ENCODE measurements at places on chromosomes 12 and 14.

GRCh38 chr12:15205341-15206010, 15.7 kb downstream of the RERG start:
- DNase-seq = no peak

- DNase-seq = no peak
These were observed 23.2 kb downstream of the RAP1B start for GRCh38 chr12:68633614-68634558.

DNA sequence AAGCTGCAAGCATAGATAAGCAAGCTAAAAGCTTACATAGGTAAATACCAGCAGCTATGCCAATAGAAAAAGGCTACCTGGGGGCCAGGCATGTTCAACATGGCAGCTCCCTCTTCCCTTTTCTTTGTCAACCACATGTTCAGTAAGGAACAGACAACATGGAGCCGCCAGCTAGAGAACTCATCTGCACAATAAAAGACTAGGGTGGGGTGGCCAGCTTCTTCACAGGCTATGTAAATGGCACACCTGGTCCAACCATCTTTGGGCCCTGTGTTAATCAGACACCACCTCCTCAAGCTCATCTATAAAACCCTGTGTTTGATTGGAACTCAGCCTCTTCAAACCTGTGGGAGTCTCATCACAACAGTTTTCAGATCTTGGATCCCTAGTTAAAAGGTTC, 129.7 kb upstream of the TMPO start:
- DNase-seq = no peak

GRCh38 chr14:73802431-73803188, 49.0 kb upstream of the PTGR2 start:
- no peak for DNase-seq

- DNase-seq = no peak
These were observed 209.4 kb downstream of the NAV3 start for GRCh38 chr12:78040111-78040510.

DNA sequence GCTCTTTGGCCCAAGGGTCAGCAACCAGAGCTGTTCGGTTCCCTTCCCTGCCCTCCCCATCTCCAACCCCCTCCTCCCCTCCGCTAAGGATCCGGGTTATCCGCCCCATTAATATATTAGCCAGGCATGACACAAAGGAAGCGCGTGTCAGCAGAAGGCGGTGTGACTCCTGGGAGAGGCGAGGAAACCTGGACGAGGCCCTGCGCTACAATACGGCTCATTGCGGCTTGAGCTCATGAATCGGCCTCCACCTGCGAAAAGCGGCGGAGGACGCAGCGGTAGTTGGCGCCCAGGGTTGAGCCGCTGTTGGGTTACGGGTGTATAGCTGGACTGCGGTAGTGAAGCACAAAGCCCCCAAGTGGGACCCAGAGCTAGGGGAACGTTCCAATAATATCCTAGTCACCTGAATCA, 9.9 kb downstream of the FOXA1 start:
- DNase-seq = peak; percentile 64

- no peak for DNase-seq
These were observed 133.6 kb downstream of the PDE3A start for GRCh38 chr12:20501958-20502357.

DNA sequence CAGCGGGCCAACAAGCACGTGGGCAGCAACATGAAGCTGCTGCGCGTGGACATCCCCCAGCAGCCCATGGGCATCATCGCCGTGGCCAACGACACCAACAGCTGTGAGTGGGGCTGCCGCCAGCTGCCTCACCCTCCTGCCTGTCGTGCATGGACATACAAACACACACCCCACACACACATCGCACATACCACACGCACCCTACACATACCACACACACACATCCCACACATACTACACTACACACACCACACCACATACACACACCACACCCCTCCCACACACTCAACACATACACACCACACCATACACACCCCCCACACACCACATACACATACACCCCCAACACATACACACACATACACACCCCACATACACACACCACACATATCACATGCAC, 25.2 kb upstream of the NXPH4 start:
- no peak for DNase-seq

DNA sequence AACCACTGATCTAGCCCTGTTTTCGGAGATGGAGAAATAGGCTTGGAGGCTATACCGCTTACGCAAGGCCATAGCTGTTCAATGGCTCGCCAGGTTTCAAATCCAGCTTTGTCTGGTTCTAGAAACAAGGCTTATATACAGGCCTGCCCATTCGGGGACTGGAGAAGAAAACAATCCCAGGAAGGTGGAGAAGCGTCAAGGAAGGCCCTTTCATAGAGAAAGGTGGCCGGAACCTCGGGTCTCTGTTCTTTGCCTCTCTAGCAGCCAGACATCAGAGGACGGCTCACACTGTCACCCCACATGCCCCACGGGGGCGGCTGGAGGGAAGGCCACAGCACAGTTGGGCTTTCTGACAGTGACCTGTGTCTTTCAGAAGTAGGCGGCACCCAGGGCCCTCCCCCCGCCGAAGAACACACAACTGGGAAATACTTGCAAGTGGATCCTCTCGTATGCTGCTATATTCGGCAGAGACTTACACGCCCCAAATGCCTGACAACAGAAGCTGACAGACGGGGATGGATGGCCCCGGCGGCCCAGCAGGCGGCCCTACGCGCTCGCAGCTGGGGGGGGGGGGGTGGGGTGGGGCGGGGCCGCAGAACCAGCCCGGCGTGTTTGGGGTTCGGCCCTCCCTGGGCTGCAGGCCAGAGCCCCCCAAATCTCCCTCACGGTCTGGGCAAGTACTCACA, 4.5 kb upstream of the SETD1B start:
- DNase-seq = no peak

DNA sequence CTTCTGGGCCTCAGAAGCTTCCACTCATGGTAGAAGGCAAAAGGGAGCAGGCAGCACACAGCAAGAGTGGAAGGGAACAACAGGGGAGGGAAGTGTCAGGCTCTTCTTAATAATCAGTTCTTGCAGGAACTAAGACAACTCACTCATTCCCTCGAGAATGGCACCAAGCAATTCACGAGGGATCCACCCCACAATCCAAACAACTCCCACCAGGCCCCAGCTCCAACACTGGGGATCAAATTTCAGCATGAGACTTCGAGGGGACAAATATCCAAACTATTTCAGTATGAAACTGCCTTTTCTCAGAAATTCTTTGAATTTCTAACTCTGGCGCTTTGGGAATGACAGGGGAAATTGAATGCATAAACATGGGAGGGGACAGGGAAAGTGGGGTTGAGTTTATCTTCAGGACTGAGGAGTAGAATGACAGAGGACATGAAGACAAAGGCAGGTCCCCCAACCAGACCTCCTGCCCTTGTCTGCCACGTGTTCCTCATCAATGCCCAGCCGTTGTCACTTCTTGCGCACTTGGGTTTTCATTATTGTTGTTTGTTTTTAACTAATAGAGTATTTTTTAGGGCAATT, 24.6 kb upstream of the APOF start:
- DNase-seq = no peak

GRCh38 chr12:12563290-12563928, 746 bp upstream of the DUSP16 start:
- DNase-seq = no peak

DNA sequence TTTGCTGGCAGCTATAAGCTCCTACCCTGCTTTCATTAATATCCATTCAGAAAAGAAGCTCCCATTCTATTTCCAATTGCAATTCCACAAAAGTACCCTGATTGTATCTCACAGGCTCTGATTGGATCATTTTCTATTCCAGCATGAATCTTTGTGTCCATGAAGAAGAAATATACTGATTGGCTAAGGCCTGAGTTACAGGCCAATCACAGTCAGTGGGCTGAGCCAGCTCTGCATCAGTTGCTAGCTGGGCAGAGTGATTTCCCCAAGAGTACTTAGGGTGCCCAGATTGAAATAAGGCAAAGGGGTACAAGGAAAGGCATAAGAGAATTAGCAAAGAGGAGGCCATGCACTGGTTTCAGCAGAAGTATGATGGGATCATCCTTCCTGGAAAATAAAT, 14.4 kb downstream of the ART4 start:
- DNase-seq = no peak

- no peak for DNase-seq
These were observed 49.1 kb upstream of the RGS6 start for GRCh38 chr14:71883094-71883493.

DNA sequence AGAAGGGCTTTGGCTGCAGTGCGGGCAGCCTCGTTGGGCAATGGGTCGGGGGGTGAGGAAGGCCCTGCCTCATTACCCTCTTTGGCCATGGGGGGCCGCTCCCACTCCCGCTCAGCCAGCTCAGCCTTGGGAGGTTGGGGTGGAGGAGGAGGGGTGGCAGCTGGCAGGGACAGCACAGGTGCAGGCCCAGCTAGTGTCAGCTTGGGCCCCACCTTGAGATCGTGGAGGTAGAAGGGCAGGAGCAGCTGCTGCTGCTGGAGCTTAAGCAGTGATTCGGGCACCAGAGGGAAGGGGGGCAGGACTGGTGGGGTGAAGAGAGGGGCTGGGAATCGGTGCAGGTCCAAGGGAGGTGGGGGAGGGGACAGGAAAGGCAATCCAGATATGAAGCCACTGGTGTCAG, 26.0 kb downstream of the ZFHX2 start:
- no peak for DNase-seq

GRCh38 chr14:96287856-96288255, 31.8 kb downstream of the BDKRB1 start:
- no peak for DNase-seq

DNA sequence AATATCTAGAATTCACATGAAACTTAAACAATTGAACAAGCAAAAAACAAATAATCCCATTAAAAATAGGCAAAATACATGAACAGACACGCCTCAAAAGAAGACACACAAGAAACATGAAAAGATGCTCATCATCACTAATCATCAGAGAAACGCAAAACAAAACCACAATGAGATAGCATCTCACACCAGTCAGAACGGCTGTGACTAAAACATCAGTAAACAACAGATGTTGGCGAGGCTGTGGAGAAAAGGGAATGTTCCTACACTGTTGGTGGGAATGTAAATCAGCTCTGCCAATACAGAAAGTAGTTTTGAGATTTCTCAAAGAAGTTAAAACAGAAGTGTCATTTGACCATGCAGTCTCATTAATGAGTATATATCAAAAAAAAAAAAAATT, 121.3 kb downstream of the PTPRO start:
- no peak for DNase-seq

DNA sequence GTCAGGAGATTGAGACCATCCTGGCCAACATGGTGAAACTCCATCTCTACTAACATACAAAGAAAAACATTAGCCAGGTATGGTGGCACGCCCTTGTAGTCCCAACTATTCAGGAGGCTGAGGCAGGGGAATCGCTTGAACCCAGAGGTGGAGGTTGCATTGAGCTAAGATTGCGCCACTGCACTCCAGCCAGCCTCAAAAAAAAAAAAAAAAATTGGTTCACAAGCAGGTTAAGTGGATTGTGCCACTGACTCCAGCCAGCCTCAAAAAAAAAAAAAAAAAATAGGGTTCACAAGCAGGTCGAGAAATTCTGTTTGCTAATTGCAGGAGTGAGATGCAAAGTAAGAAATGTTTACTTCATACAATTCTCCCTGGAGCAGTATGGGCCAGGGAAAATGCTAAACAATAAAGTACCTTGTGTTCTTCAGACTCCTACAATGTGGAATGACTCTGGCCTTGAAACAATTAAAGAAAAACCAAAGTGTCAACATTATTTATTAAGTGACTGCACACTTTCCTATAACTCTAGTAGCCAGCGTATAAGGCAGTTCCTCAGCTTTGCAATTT, 6.1 kb downstream of the EDDM3B start:
- no peak for DNase-seq

DNA sequence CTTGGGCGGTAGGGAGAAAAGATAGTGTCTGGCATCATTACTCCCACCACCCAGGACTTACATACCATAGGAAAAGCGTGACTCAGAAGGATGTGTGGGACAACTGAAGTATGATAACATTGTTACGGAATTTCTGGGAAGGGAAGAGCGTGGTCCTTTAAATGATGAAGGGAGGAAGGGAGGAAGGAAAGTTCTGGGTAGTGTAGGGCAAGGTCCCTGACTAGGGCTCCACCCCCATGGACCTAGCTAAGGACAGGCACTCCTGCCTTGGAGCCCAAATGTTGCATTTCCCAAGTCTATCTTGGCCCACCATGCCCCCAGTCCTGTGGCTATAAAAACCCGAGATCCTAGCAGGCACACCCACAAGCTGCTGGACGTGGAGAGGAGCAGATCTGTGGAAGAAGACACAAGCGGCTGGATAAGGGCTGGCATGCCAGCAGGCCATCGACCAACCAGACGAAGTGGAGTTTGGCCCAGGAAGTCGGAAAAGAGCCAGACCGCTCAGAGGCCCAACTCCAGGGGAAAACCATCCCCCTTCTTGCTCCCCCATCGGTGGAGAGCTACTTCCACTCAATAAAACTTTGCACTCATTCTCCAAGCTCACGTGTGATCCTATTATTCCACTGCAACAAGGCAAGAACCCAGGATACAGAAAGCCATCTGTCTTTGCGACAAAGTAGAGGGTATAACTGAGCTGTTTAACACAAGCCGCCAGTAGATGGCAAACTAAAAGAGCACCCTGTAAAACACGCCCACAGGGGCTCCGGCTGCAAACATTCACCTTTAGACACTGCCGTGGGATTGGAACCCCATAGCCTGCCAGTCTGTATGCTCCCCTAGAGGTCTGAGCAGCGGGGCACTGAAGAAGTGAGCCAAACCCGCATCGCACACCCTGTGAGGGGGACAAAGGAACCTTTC, 23.0 kb upstream of the RAB21 start:
- peak; percentile 61 for DNase-seq

GRCh38 chr12:68856510-68856909, 48.5 kb downstream of the MDM2 start:
- DNase-seq = no peak

DNA sequence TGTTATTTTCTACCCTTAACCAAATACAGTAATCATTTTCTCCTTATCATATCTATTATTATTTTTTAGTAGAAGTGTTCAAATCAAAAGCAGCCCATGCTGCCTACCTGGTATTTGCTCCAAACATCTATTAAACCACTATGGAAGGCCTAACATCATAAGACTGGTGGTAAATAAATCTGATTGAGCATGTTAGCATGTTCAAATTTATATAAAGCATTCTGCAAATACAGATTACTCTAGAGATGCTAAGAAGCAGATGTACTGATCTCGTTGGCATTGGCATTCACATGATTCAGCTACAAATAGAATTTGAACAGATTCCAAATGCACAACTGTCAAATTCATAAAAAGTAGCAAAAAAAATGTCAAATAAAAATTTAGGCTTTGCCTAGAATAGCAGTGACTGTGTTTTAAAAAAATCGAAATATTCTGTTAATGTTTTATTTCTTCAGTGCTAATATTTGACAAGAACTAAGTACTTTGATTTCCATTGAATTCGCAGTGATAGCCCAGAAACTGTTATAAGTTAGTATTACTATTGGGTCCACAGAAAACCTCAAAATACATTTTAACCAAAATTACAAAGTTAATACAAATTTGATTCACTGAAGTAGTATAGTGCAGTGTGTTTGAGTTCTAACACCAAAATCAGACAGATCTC, 9.4 kb upstream of the OSBPL8 start:
- DNase-seq = no peak

DNA sequence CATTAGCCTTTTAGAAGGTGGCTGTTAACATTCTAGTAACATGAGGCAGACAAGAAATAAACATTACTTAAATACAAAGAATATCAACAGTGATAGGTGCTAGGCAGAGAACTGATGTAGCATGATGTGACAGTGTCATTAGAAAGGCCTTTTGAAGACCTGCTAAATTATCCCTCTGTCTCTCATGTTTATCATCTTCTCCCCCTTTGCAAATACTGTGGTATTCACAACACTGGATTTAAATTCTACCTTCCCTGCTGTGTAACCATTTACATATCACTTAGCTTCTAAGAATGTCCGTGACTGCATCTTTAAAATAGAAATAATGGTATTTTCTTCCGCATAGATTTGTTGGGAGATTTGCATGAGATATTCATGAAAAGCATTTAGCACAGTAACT, 74.4 kb upstream of the CLEC14A start:
- DNase-seq = no peak
